ENCODE measurements at places on chromosomes 13 and 19.

DNA sequence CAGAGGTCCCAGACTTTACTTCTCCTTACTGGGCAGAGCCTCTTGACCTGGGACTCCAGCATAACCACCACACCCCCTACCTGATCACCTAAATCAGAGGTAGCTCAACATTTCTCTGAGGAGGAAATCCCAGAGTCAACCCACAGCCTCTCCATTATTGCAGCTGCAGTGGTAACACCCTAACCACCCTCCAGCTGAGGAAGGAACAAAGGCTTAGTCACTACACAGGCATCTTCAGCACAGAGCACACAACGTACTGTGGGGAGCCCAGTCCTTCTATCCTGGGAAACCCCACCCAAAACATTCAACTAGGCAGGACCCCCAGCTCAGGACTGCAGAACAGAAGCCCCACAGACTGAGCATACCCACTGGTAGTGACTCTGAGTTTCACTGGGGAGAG, 824.7 kb upstream of the SLITRK5 start:
- H3K4me3 ChIP-seq = no peak overlapping the region
- no peak for DNase-seq
- H3K27ac ChIP-seq = no peak overlapping the region
- H3K36me3 ChIP-seq = no peaks in the 10 kb centered on the region
- no peaks in the 10 kb centered on the region for H3K4me1 ChIP-seq
- H3K27me3 ChIP-seq = no peaks in the 10 kb centered on the region

DNA sequence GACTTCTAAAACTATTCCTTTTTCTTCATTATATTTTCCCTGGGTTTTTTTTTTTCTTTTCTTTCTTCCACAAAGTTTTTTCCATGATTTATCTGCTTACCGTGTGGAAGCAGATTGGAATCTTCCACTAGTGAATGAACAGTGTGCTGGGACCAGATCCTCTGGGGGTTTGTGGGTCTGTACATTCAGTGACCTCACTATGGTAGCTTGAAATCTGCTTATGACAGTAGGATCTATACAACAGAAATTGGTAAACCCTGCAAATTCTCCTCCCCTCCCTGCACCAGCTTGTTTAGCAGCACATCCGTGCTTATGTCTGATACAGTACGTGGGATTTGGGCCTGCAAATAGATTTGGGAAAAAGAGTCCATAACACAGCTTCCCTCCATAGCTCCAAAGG, 26.0 kb upstream of the MAB21L1 start:
- H3K27ac ChIP-seq = no peak overlapping the region
- H3K36me3 ChIP-seq = no peaks in the 10 kb centered on the region
- H3K27me3 ChIP-seq = no peaks in the 10 kb centered on the region
- H3K4me1 ChIP-seq = peaks cover 18% of the 10 kb centered on the region
- no peak for DNase-seq

- H3K4me3 ChIP-seq = no peak within 1 kb of the TSS
- no peaks in the 10 kb centered on the region for H3K36me3 ChIP-seq
- H3K27me3 ChIP-seq = no peaks in the 10 kb centered on the region
- no peak within 1 kb of the TSS for H3K27ac ChIP-seq
- H3K4me1 ChIP-seq = no peaks in the 10 kb centered on the region
- DNase-seq = no peak
Measured at GRCh38 chr19:51250786-51251467, at the start of gene SIGLECL1. TSS of gene SIGLECL1 (plus strand) at chr19:51251080. CDS start at chr19:51264073, 12,993 bp downstream.

- H3K4me3 ChIP-seq = peak overlapping the region; percentile 61
- H3K36me3 ChIP-seq = no peaks in the 10 kb centered on the region
- peak overlapping the region; percentile 89 for H3K27ac ChIP-seq
- peak; percentile 78 for DNase-seq
- H3K4me1 ChIP-seq = peaks cover 25% of the 10 kb centered on the region
Measured at GRCh38 chr13:76884186-76884906, 1.9 kb downstream of the KCTD12 start.

All from sigmoid colon (tissue), 7 donors.